Nucleus accumbens (tissue), 56 donors: ENCODE measurements at places on chromosomes 2 and 18.

DNA sequence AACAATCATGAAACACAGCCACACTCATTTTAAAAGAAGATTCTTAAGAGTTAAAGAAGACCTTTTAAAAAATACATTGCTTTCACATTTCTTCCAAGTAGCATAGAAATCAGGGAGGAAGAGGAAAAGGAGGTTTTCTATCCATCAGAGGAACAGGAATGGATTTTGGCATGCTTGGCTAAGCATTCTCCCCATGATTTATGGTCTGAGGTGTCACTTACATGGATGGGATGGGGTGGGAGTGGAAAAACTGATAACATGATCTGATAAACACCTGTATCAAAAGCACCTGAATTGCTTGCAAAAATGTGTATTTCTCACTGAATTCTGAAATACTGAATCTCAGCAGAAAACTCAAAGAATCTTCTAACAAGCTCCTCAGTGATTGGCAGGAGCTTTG lies 265.9 kb downstream of the NRXN1 start:
- DNase-seq, result no peak

GRCh38 chr18:46356278-46357033 lies 252.3 kb downstream of the HAUS1 start:
- DNase-seq, result no peak

GRCh38 chr18:74589021-74589420 lies 8.6 kb upstream of the ZNF407 start:
- DNase-seq, result no peak

- DNase-seq, result no peak
Measured at GRCh38 chr2:121055501-121055900, 229.5 kb downstream of the TFCP2L1 start.

DNA sequence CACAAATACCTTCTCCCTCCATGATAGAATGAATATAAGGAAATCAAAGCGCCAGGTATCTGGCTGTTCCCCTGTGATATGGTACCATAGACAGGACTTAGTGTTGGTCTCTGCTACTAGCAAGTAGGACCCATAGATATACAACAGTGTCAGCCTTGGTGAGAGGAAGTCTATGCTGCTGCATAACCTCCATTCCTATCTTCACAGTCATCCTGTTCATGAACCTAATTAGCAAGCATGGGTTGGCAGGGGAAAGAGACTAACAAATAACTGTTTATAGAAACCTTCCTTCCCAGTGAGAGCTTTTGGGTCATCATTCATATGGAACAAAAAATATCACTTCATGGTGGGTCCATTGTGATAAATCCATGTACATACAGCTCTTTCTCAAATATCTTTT lies 188.9 kb upstream of the FAM98A start:
- no peak for DNase-seq

- DNase-seq, result no peak
Measured at GRCh38 chr18:39761273-39761672, 2193.8 kb upstream of the PIK3C3 start.

- DNase-seq, result no peak
Measured at GRCh38 chr2:3793249-3793648, 89.9 kb downstream of the DCDC2C start.

- DNase-seq, result no peak
Measured at GRCh38 chr18:12409469-12409868, 1.7 kb downstream of the PRELID3A start.

DNA sequence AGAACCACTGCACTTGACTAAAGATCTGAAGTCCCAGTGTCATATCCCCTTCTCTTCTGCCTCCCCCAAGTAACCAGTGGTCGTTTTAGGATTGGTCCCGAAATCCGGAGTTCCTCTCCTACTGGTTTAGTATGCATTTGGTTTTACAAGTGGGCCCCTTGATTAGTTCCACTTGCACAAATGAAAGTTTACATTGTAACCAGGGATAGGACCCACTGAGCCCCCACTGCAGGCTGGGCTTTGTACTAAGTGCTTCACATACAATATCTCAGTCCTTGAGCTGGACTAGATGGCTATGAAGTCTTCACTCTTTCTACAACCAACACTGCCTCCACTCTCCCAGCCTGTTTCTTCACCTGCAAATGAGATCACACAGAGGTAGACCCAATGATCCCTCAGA lies 50.4 kb downstream of the CYRIA start:
- DNase-seq, result no peak

- DNase-seq, result no peak
Measured at GRCh38 chr2:7190587-7191324, 273.5 kb downstream of the RNF144A start.

GRCh38 chr2:241816431-241817121 lies 7.6 kb downstream of the NEU4 start:
- no peak for DNase-seq

GRCh38 chr2:170022692-170023091 lies 155.3 kb upstream of the MYO3B start:
- no peak for DNase-seq
